Breast epithelium (tissue), 4 donors: ENCODE measurements at places on chromosomes 1 and 21.

GRCh38 chr21:26513212-26513611 lies 59.9 kb downstream of the CYYR1 start:
- DNase-seq, result no peak

DNA sequence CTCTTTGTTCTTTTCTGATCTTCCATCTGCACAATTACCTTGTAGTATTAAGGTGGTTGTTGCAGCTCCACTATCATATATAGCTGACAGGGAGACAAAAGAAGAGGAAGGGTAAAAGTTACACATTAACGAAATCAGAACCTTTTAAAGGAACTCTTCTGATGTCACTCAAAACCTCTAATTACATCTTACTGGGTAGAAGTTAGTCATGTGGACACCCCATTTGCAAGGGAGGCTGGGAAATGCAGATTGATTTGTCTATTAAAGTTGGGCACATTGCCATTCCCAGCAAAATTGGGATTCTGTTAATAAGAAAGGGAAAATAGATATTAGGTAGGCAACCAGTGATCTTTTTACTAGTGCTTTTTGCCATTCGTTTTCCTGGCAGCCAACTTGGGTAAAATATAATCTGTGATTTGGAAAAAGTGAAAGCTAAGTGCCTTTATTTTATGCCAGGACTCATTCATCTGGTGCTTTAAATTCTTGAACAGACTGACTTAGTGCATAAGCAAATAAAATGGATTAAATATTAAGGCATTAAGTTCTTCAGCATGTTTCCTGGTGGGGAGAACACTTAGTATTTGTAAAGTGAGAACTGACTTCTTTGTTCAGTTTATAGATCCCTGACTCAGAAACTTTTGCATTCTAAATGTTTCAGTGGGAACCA lies 71.3 kb downstream of the DNM3 start:
- DNase-seq, result no peak

DNA sequence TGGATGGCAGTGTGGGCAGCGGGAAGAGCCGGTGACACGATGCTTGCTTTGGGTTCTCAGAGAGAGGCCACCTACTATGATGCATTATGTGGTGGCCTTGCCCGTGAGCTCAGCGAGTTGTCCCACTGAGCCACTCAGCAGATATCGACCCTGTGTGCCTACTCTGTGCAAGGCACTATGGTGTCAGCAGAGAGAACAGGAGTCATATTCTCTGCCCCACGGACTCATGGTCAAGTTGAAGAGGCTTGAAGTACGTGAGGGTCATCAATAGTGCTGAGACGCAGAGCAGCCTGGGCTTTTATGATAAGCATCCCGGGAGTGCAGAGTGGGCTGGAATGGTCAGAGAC lies 466.2 kb downstream of the CAMTA1 start:
- DNase-seq, result no peak

DNA sequence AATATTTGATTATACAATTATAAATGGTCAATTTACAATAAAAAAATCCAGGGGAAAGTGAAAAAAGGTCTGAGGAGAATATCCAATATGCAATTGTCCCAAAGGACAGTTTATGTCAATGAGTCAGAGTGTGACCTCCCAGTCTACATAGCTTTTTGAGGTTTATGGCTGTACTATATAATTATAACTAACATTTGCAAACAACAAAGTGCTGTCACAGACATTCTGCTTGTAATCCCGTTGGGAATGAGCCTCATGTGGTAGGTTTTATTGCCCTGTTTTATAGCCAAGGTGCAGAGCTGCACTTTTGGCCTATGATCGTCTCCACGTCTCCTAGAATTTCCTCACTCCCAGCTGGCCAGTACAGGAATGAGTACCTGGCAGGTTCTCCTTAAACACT lies 103.8 kb downstream of the ADSS2 start:
- DNase-seq, result no peak

- DNase-seq, result no peak
Observed at GRCh38 chr1:85407746-85408377, 57.1 kb downstream of the DDAH1 start.

- DNase-seq, result no peak
Observed at GRCh38 chr1:71080230-71080738, 551 bp downstream of the ZRANB2 start.

- DNase-seq, result no peak
Observed at GRCh38 chr1:164855716-164856329, 296.8 kb downstream of the PBX1 start.

DNA sequence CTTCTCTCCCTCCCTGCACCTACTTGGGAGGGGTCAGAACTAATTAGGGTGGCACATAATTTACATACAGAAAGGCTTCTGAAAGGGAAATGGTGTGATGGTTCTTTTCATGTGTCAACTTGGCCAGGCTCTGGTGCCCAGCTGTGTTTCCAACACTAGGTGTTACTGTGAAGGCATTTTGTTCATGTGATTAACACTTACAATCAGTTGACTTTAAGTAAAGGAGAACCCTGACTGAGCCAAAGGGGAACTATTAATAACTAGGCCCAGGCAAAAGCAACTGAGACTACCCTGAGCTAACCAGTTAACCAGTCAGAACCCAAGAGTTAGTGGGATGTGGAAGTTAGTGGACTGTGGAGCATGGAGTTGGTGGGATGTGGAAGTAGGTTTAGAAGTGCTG lies 114.9 kb downstream of the SEC16B start:
- DNase-seq, result no peak

DNA sequence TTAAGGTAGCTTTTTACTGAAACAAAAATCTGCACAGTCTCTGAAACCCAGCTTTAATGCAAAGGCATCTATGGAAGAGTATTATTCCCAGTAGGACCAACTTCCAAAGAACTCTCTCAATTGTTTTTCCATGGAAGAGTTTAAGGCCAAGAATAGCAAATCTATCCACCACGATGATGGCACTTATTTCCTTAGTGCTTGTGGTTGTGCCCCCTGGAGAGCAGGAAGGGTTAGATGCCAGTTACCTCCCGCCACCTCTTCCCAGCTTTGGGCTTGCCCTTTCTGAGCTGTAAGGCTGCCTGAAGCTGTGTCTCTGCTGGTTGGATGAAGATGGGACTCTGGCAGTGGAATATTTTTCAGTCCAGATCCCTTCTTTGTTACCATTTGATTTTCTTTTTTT lies 4.8 kb upstream of the ATP1A1 start:
- DNase-seq, result no peak

- peak; percentile 49 for DNase-seq
Observed at GRCh38 chr21:46000731-46001641, 19.4 kb downstream of the COL6A1 start.

DNA sequence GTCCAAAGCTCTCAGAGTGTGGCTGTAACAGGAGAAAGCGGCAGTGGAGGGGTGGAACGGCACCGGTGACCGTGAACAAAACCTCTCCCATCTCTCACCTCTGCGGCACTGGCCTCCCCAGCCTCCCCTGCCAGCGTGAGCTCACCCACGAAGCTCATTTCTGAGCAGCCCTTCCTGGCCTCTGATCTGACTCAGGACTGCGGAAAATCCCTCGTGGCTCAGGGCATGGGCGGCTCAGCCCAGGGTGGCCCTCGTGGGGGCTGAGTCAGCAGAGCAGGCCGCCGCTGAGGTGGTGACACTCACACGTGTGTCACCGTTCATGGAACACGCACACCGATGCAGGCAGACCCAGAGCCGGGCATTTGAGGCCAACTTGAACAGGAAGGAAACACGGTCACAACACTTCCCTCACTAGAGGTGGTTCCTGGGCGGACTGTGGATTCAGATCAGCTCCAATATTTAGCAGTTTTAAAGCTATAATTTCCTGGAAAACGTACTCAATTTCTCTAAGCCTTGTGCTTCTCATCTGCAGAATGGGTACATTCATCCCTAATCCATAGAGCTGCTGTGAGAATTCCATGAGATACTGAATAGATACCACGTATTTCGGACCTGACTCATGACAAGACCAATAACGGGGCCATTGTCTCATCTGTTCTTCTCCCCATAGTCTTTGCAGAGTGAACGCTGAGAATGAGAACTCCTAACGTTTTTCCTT lies 115.0 kb upstream of the TMPRSS2 start:
- DNase-seq, result no peak

GRCh38 chr21:40847951-40848350 lies 993 bp upstream of the DSCAM start:
- no peak for DNase-seq

DNA sequence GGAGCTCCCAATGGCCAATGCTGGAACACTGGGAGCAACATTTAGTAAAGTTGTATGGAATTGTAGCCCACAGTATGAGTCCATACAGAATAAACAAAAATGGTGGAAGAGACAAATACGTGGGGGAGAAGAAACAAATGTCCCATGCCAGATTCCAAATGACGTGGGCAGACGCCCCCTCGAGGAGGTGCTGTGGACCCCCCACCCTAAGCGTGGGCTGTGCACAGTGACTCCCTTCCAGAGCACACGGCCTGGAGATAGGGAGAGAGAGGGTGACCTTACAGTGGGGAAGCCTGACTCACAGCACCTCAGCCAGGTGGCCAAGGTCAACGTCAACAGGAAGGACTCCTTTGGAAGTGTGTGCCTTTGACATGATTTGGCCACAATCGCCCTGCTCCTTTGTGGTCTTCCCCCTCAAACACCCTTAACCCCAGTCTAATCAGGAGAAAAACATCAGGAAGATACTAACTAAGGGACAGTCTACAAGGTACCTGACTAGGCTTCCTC lies 13.7 kb upstream of the PDE9A start:
- DNase-seq, result no peak
